Chondrocyte (in vitro differentiated cells): ENCODE measurements at places on chromosomes 6 and 20. TPM values are rescaled to one million over a fixed set of nuclear protein-coding genes. Genes with fewer than 3 reads are reported as not detected.

PLA2G7 gene
- total RNA-seq: not detected in 3 replicates

GABRR1 gene
- not detected in 3 replicates for total RNA-seq

DNA sequence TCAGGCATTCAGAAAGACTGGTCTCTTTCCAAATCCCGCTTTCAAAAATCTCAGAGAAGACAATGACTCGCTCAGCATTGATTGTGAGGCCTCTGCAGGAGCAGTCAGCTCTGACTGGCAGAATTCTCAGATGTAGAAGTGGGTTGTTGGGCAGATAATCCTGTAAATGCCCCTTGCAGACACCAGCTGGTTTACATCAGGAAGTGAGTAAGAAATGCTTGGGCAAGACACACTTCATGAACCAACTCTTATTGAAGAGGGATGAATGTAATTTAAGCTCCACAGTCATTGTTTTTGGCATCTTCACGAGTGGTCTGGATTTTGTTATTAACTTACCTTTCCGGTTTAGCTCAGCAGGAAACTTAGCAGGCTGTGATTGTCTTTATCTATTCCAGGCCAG lies 166.6 kb downstream of the PLCB4 start:
- DNase-seq: no peak

COL9A1 gene
- 0.27 to 0.69 TPM in 2 of 3 replicates, not detected in the other for total RNA-seq

GRCh38 chr6:34349211-34349610 lies 43.3 kb downstream of the NUDT3 start:
- no peak for DNase-seq

GRCh38 chr6:150874179-150874578 lies 8.7 kb downstream of the MTHFD1L start:
- no peak for DNase-seq

GRCh38 chr6:135096403-135097130 lies 41.9 kb upstream of the HBS1L start:
- DNase-seq: no peak

DNA sequence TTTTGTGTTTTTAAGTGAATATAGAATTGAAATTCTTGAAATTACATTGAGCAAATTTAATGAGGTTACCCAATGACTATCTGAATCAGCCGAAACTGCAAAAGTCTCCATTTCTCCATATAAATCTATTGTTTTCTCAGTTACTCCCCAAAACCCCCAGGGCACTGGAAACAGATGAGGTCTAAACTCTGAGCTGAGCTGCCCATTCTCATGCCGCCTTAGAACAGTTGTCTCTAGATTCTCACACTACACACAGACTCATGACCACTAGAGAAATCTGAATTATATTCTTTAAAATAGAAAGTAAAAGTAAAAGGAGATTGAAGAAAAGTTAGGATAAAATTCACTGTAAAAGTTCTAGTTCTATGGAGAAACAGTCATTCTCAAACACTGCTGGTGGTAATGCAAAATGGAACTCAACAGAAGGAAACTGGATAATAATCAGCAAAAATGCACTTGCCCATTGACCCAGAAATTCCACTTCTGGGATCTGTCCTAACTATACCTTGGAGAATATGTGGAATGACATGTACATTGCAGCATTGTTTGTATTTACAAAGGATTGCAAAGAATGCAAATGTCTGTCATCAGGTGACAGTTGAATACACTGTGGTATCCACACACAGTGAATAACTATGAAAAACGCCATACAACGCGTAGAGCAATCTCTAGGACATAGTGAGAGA lies 125.5 kb downstream of the IPCEF1 start:
- no peak for DNase-seq

DNA sequence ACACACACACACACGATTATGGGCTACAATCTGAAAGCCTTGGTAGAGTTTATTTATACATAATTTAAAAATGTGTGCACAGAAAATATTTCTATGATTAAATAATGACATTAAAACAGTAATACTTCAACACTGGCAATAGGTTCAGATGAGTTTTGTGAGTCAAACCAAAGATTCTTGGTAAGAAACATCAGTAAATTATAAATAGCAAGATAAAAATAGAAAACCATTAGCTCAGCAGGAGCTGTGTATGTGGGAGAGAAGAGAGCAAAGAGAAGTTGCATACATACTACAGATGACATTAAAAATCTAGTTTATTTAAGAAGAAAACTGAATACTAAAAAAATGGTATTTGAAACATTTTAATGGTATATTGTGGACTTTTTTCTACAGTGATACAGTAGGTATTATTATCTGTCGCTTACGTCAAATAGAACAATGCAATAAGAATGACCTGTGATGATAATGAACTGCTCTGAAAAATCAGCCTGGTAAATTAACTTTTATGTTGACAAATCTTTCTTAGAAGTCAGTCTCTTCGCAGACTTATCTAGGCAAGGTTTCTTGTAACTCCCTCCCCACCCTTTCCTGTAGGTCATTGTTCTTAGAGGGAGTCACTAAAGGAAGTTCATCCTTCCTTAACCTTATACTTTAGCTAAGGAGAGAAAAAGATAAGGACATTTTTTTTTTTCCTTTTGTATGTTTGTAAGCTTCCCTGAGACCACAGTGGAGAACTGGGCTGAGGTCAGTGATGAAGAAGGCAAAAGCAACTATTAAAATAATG lies 149.3 kb downstream of the GJA1 start:
- DNase-seq: no peak

METTL24 gene
- total RNA-seq: 0.62 to 0.67 TPM in 2 of 3 replicates, not detected in the other

GRCh38 chr6:155782320-155782731 lies 326.7 kb upstream of the NOX3 start:
- no peak for DNase-seq

GATA5 gene
- total RNA-seq: not detected in 3 replicates

HEY2 gene
- 17.6 to 43.0 TPM (median 41.2 TPM) in 3 replicates for total RNA-seq

DNA sequence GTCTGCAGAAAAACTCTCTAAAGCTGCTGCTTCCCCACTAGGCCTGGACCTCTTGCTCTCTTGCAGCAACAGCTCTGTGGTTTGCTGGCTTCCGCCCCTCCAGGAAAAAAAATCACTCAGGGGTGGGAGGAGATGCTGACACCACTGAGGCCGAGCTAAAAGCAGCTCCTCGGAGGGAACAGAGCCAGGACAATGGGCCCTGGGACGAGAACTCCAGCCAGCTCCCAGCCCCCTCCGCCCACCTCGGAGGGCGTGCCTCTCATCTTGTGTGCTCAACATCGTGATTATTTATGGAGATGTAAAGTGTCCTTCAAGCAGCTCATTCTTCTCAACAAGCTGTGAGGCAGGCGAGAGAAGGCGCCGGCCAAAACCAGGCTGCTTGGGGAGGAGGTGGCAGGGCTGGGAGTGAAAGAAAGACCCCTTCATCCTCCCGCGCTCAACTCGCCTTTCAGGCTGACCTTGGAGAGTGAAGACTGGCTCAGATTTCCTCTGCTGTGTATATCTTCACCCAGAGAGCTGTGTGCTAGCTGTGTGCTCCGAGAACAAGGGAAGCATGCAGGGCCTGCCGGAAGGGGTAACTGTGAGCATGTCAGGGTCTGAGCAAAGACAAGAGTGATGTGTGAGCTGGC lies 53.5 kb upstream of the LRFN2 start:
- no peak for DNase-seq

DNA sequence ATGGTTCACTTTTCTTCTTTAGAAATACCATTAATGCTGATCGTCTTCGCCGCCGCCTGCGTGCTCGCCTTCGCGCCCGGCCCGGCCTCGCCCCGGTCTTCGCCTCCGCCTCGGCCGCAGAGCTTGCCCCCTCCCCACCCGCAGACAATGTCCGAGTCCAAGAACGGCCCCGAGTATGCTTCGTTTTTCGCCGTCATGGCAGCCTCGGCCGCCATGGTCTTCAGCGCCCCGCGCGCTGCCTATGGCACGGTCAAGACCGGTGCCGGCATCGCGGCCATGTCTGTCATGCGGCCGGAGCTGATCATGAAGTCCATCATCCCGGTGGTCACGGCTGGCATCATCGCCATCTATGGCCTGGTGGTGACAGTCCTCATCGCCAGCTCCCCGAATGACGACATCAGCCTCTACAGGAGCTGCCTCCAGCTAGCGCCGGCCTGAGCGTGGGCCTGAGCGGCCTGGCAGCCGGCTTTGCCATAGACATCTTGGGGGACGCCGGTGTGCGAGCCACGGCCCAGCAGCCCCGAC lies 4.8 kb upstream of the PRPH2 start:
- DNase-seq: no peak

THBD gene
- 8.0 to 38.2 TPM (median 37.5 TPM) in 3 replicates for total RNA-seq

GRCh38 chr6:11076540-11076939 lies 17.1 kb upstream of the SMIM13 start:
- DNase-seq: no peak

OVOL2 gene
- total RNA-seq: not detected in 3 replicates

- DNase-seq: peak; percentile 96
Observed at GRCh38 chr6:16338577-16339264, 100.3 kb downstream of the GMPR start.

DNA sequence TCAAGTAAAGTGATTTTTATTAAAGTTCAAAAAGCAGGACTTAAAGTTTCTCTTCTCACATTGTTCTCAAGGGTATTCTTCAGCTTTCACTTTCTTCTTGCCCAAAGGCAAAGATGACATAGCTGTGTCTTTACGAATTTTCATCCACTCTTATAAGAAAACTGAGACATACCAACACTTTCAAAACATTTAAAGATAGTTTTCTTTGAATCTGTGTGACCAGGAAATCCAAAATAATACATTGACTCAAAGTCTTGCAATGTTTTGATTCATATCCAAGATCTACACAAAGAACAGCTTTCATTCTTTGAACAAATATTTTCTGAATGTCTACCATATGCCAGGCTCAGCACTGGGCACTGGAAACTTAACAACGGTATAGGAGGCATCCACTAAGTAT lies 117.9 kb downstream of the SIM1 start:
- no peak for DNase-seq

DNA sequence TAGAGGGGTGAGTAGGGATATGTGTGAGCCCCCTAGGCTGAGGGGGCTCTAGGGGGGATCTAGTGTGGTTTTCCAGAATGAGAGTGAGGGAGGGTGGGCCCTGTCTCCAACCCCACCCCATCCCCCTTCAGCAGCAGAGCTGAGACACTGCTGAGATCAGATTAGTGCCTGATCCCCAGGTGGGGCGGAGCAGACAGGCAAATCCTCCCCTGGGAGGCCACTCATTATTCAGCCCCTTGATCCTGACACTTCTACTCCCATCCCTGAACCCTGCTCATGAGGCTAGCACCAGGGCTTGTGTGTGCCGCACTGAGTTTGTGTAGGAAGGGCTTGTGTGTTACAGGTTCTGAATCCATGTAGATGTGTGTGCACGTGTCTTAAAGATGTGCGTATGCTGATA lies 42.5 kb downstream of the SPDEF start:
- DNase-seq: peak; percentile 24

PEX7 gene
- total RNA-seq: 6.2 to 7.0 TPM (median 6.8 TPM) in 3 replicates

GRCh38 chr6:79208816-79209215 lies 25.7 kb downstream of the HMGN3 start:
- no peak for DNase-seq

- DNase-seq: no peak
Observed at GRCh38 chr20:48100483-48100882, 315.2 kb upstream of the SULF2 start.

GRCh38 chr6:11017090-11017489 lies 27.0 kb downstream of the ELOVL2 start:
- DNase-seq: no peak

MCM9 gene
- 9.9 to 14.1 TPM (median 11.1 TPM) in 3 replicates for total RNA-seq

GRCh38 chr6:22322103-22323030 lies 25.5 kb upstream of the PRL start:
- no peak for DNase-seq

FAM50B gene
- 1.0 to 1.8 TPM (median 1.6 TPM) in 3 replicates for total RNA-seq

DNA sequence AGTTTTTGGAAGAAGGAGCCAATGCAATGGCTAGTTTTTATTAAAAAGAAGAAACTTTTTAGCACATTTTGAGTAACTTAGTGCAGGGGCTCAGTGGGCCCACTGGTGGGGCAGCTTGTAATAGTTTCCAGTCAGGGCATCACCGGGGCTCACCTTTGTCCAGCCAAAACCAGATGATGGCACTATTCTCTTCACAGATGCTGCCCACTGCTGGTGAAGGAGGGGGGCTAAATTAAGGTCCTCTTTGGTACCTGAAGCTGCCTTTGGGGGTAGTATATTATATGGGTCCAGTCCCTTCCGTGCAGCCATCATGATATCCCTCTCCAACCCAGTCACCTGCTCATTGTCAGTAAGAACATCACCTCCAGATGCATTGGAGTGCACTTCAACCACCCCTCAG lies 182.9 kb downstream of the PDE7B start:
- DNase-seq: no peak

DNA sequence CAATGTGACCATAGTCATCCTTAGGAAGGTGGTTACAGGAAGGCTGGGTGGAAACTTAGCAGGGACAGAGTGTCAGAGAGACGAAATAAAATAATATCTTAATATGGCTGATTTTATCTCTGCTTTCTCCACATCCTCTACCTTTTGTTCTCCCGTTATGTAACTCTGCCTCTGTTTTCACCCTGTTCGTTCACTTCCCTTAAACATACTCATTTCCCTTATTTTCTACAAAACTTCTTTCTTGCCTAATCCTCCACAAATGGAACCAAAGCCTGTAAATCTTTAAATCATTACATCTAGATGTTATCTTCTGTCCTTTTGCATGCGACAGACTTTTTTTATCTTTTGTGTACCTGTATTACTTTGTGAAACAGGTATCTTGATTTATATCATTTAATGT lies 23.3 kb upstream of the CRIP3 start:
- DNase-seq: no peak

DNA sequence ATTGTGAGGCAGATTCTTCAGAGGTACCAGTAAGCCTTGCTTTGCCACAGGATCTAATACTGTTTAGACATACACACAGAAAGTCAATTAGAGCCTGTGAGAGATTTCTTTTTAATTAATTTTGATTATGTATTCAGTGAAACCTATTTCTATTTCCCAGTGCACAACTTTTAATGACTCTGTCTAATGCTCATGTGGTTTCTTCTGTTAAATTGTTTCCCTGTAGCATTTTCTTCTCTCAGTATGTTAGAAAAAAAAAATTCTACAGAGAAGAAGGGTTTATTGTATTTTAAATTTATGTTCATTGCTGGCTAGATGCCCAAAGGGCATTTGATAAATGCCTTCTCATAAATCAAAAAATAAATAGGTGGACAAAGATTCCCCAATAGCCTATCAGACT lies 293.7 kb downstream of the C6orf118 start:
- no peak for DNase-seq

- no peak for DNase-seq
Observed at GRCh38 chr6:1334684-1335083, 22.8 kb downstream of the FOXQ1 start.

DNA sequence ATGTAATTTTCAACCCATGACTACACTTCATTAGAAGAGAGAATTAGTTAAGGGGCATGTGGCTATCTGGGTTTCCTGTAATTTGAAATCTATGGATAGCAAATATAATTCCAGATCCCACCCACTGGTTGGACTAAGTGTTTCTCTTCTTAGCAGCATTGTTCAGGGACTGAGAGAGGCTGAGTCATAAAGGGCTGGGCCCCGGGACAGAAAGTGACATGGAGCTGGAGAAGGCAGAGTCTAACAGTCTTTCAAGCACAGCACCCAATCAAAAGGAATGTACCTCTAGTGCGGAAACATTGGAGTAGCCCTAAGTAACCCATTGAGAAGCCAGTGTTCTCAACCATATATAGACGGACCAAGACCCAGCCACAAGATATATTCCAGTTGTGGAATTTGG lies 363.9 kb downstream of the DHX35 start:
- DNase-seq: no peak

- no peak for DNase-seq
Observed at GRCh38 chr20:51386586-51386985, 155.9 kb downstream of the NFATC2 start.

LY6G6F gene
- total RNA-seq: not detected in 3 replicates
